ENCODE measurements at places on chromosomes 5 and 9.

- DNase-seq, result no peak
Observed at GRCh38 chr5:54702470-54702869, 184.9 kb downstream of the SNX18 start.

- DNase-seq, result no peak
Observed at GRCh38 chr5:2191972-2192371, 309.2 kb upstream of the IRX4 start.

- no peak for DNase-seq
Observed at GRCh38 chr9:4923580-4924544, 61.2 kb upstream of the JAK2 start.

GRCh38 chr5:86837610-86838009 is 219.9 kb downstream of the COX7C start:
- DNase-seq, result no peak

GRCh38 chr5:130189961-130190360 is 285.7 kb downstream of the CHSY3 start:
- DNase-seq, result no peak

GRCh38 chr5:10635867-10636350 is 72.0 kb downstream of the ANKRD33B start:
- no peak for DNase-seq

DNA sequence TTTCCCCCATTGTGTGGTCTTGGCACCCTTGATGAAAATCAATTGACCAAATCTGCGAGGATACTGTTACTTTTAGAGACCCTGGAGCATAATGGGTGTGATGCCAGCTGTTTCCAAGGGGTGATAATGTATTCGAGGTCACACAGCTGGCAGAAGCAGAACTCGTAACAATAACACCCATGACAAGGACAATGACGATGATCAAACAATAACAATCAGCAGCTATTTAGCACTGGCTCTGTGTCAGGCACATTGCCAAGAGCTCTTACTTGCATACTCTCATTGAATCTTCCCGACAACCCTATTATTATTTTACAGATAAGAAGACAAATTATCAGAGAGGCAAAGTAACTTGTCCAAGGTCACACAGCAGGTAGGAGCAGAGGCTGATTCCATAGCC is 223.7 kb upstream of the MSX2 start:
- DNase-seq, result no peak

GRCh38 chr5:52710310-52710971 is 77.3 kb upstream of the ITGA1 start:
- DNase-seq, result no peak

GRCh38 chr5:112018846-112019245 is 261.9 kb upstream of the NREP start:
- no peak for DNase-seq

DNA sequence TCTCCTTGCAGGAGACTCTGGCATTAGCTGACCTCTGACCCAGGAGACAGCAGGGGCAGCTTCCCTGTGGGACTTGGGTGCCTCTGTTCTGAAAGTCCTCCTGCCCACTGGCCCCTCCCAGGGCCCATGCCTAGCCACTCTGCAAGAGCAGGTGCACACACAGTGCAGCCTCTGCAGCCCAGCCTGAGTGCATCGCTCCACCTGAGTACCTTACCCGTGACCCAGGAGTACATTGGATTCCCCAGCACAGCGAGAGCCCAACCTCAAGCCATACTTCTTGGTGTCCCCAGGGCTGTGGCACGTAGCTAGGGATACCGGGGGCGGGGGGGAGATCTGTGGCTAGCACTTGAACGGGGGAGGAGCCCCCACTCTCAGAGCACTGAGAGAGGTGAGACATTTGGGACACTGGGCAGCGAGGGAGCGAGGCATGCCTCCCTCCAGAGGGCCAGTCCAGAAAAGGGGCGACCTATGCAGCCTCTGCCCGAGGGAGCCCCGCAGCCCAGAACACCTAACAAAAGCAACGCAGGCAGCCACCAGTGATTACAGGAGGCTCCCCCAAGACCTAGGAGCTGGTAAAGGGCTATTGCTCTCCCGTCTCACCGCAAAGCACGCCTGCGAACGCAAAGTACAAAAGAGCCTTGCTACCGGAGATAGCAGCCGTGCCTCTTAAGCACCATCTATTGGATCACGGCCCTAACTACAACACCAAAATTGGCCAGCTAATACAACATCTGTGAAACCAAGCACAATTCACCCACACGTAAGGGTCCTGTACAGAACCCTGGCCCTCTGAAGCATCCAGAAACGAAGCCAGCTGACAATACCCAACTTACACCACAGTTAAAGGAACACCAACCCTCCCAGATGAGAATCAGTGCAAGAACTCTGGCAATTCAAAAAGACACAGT is 826 bp upstream of the PRDM9 start:
- no peak for DNase-seq

DNA sequence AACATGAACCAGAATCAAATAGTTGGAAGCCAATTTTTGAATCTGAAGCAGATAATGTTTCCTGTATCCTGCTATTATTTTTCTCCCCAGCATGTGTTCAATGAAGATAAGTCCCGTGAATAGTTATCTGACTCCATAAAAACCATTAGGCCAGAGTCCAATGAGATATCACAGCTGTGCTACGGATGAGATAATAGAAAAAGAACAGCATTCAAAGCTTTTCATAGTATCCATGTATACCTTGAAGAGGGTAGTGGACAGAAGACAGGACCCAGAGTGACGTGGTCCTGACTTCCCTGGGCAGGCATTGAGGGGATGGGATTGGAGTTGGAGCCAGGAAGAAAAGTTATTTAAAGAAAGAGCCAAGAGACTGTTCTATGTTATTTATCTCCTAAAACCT is 50.7 kb upstream of the C6 start:
- no peak for DNase-seq

DNA sequence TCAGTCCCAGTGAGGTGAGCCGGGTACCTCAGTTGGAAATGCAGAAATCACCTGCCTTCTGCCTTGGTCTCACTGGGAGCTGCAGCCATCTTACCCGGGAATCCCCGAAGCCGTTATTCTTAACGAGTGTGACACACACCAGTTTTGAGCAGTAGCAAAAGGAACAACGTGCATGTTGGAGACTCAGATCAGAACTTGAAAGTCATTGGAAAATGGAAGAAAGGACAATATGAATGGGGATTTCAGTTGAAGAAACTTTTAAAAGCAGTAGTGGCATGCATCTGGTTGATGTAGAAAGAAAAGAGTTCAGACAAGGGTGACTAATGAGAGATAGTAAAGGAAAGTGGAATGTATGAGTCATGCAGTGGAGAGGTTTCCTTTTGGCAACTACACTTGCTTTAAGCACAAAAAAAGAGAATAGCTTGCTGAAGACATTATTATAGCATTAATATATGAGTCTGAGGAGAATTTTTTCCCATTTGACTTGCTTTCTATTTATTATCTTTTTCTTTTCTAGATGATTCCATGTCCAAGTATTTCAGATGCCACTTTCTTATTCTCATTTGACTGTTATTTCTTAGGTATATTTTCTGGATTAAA is 44.4 kb upstream of the ANKDD1B start:
- DNase-seq, result peak; percentile 86

DNA sequence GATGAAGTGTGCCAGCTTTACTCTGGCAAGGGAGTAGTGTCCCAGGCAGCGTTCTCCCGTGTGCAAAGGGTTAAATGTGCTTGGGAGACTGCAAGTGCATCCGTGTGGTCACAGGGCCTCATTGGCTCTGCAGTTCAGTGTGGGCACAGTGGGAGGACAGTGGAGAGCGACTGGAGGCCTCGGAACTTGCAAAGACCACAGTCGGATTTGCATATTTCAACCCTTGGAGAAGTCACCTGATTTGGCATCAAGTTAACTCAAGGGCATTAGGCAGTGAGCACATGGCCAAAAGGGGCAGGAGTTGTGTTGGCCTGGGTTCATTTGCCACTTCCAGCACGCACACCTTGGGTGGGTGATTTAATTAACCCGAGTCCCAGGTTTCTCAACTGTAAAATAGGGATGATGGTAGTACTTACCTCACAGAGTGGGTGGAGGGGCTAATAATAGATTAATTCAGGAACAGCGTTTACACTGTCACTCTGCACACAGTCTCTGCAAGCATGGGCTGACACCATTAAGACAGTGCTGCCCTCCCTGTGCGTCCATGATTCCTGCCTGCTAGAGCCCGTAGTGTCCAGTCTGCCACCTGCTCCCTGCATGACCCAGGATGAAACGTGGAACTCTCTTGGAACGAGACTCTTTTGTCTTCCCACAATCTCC is 22.7 kb downstream of the JADE2 start:
- DNase-seq, result no peak

- DNase-seq, result no peak
Observed at GRCh38 chr5:32369542-32370155, 56.9 kb upstream of the MTMR12 start.

DNA sequence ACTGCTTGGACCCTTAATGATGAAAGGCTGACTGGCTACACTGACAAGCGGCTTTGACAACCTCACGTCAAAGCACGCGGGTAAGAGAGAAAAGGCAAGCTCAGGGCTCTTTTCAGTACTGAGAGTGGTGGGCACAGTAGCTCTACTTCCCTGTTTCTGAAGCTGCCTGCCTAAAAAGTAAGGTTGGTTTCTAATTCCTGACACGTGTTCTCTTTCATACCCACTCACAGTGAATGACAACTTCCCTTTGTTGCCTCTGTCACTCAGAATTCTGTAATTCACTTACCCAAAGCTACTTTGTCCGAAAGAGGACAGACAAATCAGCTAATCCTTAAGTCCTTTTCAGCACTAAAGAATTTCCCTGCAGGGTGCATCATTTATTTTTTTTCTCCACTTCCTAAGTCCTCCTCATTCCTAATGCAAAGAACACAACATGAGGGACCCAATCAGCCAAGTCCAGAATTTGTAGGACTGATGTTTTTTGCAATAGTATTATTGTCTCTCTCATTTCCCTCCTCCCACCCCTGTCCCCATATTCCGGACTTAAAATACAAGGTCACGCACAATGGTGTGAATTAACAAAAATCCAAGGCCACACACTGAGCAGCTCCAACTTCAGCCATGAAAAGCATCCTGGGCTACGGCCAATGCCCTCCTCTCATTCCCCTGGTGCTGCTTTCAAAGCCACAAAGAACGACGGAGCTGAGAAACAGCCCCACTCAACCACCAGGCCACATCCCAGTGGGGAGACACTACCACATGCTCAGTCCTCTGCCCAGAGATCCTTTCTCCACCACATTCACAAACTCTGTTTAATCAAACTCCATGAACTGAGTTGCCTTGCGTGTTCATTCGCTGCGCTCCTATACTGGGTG is 221.0 kb downstream of the TSSK1B start:
- no peak for DNase-seq

DNA sequence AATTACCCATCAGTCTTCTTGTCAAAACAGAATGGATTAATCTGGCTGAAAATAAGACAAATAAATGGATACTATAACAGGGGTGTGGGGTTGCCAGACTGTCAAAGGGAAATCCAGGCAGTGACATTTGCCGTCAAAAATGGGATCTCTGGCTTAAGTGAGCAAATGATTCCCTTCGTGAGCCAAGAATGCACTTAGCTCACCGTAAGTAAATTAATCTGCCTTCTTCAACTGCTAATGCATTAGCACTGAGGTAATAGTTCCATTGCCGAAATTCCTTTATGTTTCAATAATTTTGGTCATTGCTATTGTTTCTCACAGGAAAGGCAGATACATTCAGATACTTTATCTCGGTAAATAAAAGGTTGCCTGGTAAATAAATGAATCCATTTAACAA is 377.8 kb downstream of the KIAA0825 start:
- DNase-seq, result no peak

GRCh38 chr5:77437194-77437593 is 54.9 kb downstream of the WDR41 start:
- no peak for DNase-seq

GRCh38 chr5:96114736-96115135 is 153.1 kb upstream of the ELL2 start:
- peak; percentile 8 for DNase-seq

GRCh38 chr5:169404223-169404622 is 103.3 kb upstream of the SLIT3 start:
- no peak for DNase-seq

DNA sequence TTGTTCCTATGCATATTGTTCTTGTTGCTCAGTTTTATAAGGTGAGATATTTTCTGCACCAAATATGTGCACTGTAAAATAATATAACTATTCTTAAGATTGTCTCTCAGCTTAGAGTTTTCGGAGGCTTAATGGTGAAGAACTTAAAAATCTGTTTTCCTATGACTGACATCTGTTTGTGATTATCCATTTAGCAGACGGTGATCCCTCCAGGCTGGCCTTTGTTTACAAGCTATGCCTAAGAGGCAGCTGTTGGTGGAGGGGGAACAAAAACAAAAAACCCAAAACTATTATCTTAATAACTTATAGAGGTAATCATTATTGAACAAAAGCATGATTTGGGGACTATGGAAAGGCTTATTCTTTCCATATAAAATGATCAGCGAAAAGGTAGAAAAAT is 658 bp downstream of the PDCD1LG2 start:
- DNase-seq, result no peak

DNA sequence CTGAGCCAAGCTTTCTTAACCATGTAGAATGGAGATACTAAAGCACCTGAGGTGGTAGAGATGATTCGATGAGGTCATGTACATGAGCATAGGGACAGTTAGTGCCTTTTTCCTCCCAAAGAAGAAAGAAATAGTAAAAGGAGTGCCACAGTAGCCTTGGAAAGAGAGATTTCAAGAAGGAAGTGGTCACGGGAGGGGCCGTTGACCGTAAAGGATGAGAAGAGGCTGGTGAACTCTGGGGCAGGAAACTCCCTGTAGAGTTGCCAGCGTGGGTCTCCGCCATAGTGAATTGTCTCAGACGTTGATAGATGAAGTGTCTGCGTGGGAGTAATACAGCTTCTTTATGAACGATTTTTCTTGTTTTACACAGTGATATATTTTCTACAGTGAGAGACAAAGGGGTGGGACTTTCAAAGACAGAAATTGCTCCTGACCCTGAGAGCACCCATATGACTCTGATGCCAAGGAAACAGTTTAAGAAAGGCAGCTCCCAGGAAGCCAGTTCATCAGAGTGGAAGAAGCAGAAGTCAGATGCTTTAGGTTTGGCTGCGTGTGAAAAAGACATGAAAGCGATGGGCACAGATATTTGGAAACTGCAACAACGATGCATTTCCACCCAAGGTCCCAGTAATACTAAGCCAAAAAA is 41.3 kb downstream of the UGCG start:
- no peak for DNase-seq

DNA sequence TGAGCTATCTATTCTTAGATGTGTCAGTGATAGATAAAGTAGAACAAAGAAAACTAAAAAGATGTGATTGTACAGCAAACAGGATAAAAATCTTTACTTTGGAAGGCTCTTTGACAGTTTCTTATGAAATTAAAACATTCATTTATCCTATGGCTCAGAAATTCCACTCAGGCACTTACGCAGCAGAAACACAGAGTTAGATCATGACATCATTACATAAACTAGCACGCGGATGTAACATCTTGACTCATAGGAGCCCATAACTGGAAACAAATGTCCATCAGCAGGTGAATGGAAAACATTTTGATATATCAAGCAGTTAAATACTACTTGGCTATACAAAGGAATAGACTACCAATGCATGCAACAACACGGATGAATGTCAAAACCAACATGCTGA is 45.3 kb downstream of the ICE1 start:
- no peak for DNase-seq

DNA sequence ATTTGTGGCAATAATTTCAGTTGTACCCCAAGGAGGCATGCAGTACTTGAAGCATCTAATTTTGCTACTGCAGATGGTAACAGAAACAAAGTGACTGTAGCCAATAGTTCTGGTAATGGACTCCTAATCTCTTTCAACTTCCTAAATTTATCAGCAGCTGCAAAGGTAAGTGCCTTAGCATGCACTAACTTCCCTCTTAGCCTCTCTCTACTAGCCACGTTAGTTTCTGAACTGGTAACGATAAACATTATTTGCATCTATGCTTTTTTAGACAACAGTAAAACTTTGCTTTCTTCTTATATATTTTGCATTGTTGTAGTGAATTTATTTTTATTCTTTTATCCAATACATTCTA is 6.2 kb upstream of the CKS2 start:
- DNase-seq, result no peak

All from Panc1 (cell line).